ENCODE measurements at places on chromosomes 6 and 20.

DNA sequence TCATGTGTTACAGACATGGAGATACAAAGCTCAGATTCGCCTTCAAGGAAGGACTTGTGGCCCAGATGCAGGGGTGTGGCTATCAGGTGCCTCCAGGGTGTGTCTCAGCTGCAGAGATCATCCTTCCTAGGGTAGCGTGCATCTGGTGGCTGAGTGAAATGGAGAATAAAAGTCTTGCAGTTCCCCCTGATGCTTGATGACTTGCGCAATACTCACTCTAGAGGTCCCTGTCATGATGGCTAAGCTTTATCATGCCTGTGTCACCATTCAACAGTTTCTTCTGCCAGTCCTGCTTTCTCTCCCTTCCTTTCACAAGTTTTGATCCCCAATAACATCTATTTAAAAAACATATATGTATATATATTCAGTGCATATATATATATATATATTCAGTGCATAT is 228.1 kb downstream of the PAX1 start:
- no peak for DNase-seq

DNA sequence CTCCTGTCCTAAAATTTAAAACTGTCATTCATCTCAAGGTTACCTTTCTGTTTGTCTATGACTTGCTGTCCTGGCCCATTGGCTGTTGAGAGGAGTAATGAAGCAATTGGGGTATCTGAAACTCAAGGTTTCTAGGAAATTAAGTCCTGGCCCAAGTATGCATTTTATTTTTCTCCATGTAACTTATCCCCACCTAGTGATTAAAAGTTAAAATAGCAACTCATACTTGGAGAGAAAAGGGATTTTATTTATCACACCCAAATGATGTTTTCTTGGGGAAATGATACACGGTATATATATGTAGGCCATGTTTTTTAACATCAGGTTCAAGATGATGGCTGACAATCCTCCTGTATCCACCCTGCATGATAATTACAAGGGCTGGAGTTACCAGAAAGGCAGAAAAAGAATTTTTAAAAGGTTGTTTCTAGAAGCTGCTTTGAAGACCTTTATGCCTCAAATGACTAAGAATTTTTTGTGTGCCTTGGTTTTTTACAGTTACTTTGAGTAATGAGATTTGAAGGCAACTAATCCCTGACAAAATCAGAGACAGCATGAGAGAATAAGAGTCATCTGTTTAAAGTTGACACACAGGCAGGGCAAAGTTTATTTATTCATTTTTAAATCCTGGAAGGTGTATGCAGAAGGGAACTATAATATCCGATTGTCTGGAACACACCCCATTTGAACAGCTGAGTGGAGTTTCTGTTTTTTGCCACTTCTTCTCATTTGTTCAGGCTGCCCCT is 28.9 kb upstream of the C6orf58 start:
- DNase-seq, result no peak

DNA sequence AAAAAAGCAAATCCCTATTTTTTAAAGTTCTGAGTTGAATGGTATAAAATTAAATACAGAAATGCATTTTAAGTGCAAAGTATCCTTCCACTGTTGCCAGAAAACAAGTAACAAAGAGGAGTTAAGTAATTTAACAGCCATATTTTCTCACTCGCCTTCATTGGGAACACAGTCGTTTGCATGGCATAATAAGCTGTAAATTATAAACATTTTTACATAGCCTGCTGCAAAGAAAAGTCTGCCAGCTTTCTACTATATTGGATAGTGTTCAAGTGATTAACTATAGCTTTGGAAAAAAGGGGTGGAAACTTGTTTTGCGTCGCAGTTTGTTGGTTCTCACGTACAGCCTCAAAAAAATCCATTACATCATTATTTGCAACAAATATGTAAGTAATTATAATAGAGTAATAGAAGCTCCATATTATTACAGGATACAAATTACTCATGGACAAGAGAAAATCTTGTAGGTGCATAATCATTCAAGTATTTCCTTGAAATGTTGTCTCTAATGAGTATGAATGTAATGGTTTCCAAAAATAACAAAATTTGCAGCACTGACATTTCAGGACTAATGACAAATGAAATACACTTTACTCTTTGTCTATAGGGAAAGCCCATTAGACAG is 139.3 kb downstream of the PDSS2 start:
- DNase-seq, result no peak

DNA sequence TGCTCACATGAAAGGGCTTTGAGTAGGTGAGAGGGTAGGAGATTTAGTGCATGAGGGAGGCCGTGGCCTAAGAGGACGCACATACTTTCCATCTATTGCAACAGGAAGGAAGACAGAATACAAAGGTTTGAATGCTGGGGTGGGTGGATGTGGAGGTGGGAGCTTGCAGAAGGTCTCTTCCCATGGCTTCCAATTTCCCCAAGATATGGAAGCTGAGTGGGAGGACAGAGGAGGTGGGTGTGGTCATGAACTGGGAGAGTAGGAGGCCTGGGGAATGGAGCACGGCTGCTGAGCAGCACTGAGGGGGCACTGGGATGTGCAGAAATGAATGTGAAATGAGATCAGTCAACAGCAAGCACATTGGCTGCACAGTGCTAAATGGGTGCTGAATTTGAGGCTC is 70.3 kb downstream of the SCML4 start:
- DNase-seq, result no peak

Measured in effector memory CD4-positive, alpha-beta T cell (primary cell).